ENCODE measurements at places on chromosomes 12 and 14.

GRCh38 chr14:32693114-32693513, 245.6 kb upstream of the NPAS3 start:
- no peak for DNase-seq

DNA sequence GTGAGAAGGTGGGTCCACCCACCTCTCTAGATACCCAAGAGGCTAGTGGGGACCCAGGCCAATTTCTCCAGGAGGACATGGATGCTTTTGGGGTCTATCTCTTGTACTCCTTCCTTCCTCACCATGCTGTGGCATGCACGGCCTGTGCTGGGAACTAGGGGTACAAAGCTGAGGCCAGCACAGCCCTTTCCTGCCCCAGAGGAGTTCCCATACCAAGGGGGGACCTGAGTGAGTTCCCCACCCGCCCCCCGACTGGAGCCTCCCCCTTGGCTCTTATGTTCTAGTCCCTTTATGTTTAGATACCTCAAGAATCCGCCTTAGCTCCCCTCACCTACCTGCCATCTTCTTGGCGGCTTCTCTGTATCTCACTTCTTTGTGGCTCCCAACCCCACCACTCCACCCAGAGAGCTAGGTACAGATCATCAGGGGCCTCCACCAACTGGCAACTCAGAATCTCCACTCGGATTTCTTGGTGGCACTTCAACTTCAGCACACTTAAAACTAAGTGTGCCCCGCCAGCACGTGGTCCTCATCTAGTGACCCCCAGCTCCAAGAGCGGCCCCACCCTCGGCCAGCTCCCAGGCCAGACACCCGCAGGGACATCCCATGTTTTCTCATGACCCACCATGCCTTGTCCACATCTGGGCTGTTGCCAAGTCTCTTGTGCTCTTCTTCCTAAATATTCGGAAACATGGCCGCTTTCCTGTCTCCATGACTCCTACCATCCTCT, 115.2 kb upstream of the RTL1 start:
- DNase-seq, result peak; percentile 18

GRCh38 chr14:87667659-87668058, 325.3 kb downstream of the GALC start:
- no peak for DNase-seq

GRCh38 chr14:95774265-95775160, 60.6 kb upstream of the TCL1A start:
- DNase-seq, result no peak

- DNase-seq, result no peak
Observed at GRCh38 chr12:120663741-120664140, 23.2 kb upstream of the MLEC start.

GRCh38 chr14:102828151-102828550, 50.9 kb downstream of the TRAF3 start:
- DNase-seq, result no peak

GRCh38 chr14:57714487-57714931, 151.4 kb downstream of the SLC35F4 start:
- no peak for DNase-seq

GRCh38 chr12:115251727-115252126, 567.8 kb upstream of the TBX3 start:
- no peak for DNase-seq

GRCh38 chr14:100019156-100019744, 46.0 kb upstream of the EVL start:
- DNase-seq, result no peak

GRCh38 chr14:71642715-71643114, 289.5 kb upstream of the RGS6 start:
- no peak for DNase-seq

- DNase-seq, result no peak
Observed at GRCh38 chr12:51265024-51265423, 5.2 kb downstream of the SMAGP start.

- DNase-seq, result no peak
Observed at GRCh38 chr12:110012137-110012536, 12.9 kb downstream of the ANKRD13A start.

- DNase-seq, result no peak
Observed at GRCh38 chr14:103509864-103510723, 12.5 kb downstream of the CKB start.

GRCh38 chr12:15846887-15847286, 35.3 kb upstream of the STRAP start:
- no peak for DNase-seq

GRCh38 chr12:123941000-123941399, 31.6 kb downstream of the CCDC92 start:
- no peak for DNase-seq

GRCh38 chr12:131260954-131261353, 307.2 kb downstream of the ADGRD1 start:
- DNase-seq, result no peak

DNA sequence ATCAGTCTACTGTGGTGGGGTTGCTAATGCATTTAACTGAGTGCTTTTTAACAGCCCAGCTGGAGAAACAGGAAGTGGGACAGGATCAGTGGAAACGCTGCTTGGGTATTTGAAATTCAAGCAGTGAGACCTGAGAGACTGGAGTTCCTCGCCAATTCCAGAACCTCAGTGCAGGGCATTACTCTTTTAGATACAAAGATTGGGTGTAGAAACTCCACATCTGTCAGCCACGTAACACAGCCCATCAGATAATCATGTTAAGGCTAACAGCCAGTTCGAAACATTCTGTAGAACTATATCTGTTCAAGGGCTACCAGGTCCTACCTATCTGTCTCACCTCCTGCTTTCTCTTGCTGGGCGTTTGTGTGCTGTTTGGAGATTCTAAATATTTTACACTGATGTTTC, 45.5 kb downstream of the RAD52 start:
- no peak for DNase-seq

DNA sequence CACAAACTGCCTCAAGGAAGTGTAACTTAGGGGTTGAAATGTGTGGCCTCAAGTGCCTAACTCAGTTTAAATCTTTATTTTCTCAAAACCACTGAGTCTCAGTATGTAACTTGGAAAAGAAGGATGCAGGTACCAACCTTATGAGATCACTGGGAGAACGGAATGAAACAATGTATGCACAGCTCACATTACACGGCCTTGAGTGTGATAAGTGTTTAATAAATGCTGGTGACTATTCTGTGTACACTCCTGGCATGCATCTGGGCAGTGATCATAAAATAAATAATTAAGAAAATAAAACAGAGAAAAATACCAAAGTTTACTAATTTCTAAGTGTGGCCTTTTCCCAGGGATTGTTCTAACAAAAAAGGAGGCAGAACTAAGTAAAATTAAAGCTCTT, 974.5 kb upstream of the FLRT2 start:
- DNase-seq, result no peak

DNA sequence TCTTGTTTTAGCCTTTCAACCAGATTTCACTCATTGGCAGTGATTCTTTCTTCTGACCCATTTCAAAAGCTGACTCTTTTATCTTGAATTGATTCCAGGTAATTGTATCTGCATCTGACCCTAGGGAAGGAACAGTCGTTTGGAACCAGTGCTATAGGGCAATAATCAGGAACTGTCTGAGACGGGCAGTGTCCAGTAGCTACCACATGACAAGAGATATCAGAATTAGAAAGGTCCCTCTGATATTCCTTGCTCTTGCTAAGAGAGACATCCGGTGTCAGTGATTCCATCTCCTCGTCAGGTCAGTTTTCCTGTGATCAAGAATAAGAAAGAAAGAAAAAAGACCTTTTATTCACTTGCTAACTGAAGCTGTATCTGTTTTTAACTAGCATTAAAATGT, 47.8 kb upstream of the PDE3A start:
- DNase-seq, result no peak

GRCh38 chr12:108324351-108325017, 14.6 kb downstream of the CMKLR1 start:
- no peak for DNase-seq

DNA sequence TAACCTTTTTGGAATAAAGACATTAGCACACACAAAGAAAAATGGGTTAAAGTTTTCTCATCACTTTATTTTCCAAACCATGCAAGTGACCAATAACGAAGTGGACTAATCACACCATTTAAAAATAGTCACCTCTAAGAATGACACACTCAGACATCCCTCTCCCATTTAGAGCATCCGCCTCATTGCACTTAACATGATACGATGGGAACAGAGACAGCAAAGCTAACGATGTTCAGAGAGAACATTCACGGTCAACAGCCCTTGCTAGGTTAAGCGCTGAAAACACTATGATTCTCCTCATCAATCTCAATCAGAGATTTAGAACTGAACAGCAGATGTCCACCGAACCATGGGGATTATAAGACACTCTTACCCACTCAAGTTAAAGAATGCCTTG, 35.8 kb downstream of the NIN start:
- no peak for DNase-seq

DNA sequence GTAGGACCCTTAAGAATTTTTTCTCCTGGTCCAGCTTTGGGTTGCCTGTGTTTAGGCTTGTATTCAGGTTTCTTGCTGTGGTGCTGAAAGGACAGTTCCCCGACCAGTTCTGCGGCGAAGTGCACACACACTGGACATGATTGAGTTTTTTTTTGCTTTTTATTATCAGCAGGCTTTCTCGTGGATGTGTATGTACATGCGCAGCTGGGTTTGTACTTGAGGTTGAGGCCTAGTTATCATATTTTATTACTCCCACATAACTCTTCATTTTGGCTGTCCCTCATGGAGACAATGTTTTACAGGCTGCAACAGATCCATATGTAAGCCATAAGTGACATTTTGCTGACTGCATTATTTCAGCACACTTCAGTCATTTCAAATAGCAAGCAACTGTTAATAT, 2.5 kb downstream of the SCN8A start:
- DNase-seq, result no peak

DNA sequence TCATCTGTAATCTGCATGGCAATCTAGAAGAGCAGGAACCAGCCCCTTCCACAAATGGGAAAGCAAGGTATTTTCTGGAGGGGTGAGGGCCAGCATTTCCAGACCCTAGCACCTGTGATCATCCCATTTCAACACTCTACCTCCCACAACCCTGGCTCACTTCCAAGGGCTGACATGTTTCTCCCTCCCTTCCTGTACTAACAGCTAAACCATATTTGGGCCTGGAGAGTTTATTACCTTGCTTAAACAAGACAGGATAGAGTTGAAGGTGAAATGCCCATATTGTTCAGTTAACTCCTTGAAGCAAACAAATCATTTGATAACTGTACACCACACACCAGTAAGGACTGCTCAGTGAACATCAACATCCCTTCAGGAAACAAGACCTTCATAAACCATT, 158.4 kb downstream of the PPM1H start:
- no peak for DNase-seq

- no peak for DNase-seq
Observed at GRCh38 chr12:1837541-1838204, 17.3 kb downstream of the LRTM2 start.

DNA sequence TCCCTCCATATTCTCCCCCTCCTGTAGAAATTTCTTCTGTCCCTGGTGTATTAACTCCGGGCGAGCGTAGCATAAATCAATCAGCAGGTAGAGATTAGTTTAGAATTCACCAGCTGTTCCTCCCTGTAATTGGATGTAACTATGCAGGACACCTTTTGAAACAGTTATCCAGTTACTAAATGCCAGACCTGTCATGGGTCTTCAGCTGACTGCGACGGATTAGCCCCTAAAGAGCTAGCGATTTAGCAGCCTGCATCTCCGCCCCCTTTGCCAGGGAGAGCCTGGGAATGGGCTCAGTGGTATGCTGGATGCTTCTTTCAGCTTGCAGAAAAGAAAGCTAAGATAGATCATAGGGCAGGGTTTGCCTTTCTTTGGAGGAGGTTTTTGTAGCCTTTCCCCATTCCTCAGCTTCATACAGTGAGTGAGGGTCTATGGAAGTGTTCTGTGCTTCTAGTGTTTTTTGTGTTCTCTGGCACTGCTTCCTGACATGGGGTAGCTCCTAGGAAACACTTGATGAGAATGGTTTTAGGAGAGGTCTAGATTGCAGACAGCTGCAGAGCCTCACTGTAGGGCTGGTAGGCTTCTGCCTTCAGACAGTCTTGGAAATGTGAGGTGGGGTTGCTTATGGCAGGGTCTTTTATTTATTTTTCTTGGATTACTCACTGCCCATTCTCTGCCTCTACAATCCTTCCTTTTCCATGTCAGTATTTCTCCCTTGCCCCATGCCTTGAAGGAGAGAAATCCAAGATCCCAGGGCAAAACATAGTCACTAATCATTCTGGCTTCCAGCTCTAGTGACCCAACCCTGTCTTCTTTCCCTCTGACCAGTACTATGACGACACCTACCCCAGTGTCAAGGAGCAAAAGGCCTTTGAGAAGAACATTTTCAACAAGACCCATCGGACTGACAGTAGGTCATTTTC, 16.7 kb downstream of the COPZ1 start:
- no peak for DNase-seq

DNA sequence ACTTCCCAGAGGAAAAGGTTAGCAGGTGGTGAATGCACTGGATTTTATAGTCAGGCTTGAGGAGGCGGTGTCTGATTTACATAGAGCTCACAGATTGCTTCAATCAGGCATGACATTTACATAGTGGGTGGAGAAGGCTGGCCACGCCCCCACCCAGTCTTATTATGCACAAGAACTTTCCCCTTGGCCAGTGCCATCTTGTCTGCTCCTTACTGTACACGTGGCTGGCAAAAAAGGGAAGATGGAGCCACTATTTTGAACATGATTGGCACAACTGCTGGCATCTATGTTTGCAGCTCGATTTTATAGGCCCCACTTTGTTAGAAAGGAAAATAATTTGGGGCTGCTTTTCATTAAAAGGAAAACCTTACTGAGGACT, 10.9 kb upstream of the LGMN start:
- DNase-seq, result no peak

DNA sequence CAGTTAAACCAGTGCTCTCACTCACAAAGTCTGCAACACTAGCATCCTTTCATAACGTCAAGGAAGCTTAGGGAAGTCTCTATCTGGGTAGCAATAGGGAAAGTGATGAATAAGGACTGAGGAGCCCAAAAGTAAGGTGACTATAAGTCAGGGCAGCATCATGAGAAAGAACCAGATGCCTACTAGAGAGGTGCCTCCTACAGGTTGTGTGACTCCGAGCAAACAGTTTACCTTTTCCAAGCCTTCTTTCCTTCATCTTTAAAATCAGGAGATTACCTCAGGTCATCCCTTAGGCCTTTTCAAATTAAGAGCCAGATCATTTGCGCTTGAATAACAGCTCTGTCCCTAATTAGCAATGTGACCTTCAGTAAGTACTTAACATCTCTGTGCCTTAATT, 40.2 kb downstream of the RTN1 start:
- DNase-seq, result no peak

DNA sequence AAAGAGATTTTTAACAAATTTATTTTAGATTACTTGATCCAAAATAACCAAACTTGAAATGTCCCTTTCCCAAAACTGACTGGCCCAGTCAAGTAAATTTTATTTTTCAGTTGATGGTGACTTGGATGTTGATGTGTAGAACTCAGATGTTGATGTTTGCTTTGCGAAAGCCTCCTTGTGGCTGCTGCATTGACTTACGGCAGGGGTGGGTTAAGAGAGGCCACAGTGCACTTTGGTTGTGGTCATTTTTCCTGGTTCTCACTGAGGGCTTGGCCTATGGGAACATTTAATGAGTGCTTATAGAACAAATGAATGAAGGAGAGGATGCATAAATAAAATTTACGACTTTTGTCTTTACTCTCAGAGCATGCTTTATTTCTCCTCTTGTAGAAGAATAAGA, 52.6 kb downstream of the SLCO1B3 start:
- no peak for DNase-seq

- DNase-seq, result no peak
Observed at GRCh38 chr14:60768602-60769001, 34.0 kb downstream of the MNAT1 start.

All from right atrium auricular region (tissue), 2 donors.